ENCODE measurements at places on chromosomes 7 and 10.

DNA sequence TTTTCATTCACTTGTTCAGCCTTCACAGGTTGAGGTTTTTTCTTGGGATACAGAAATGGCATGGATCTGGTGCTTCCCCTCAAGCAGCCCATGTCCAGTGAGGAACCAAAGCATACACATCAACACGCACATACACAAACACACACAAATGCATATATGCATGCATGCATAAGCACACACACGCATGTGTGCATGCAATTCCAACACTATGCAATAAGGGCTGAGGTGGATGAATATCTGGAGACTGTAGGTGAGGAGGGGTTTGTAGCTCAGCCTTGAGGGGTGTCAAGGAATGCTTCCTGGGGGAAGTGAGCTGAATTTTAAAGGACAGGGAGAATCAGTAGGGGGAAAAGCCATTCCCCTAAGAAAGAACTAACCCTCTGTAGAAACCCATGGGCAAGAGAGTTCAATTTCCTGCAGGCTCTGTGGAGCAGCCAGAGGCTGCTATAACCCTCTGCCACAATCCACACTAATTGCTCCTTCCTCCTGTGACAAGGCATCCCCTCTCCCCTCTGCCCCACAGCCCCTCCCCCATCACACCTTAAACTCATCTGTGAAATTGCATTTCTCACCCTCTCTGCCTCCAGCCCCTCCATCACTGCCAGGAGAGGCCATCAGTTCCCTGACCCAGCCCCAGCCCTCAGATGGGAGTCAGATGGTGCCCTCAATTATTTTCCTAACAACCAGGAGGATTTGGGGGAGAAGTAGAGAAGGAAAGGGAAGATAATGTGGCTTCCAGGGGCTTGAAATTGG lies 316.4 kb downstream of the RPS24 start:
- DNase-seq: no peak

- DNase-seq: no peak
Observed at GRCh38 chr10:132227851-132228390, 41.2 kb downstream of the DPYSL4 start.

GRCh38 chr10:122462533-122463465 lies 1.4 kb downstream of the HTRA1 start:
- DNase-seq: no peak

- DNase-seq: no peak
Observed at GRCh38 chr10:78727251-78727650, 341.5 kb upstream of the ZMIZ1 start.

- DNase-seq: no peak
Observed at GRCh38 chr10:87767253-87767652, 50.8 kb downstream of the ATAD1 start.

GRCh38 chr10:31099664-31100063 lies 68.0 kb upstream of the ZNF438 start:
- DNase-seq: no peak

- no peak for DNase-seq
Observed at GRCh38 chr7:21413502-21413901, 14.4 kb upstream of the SP4 start.

DNA sequence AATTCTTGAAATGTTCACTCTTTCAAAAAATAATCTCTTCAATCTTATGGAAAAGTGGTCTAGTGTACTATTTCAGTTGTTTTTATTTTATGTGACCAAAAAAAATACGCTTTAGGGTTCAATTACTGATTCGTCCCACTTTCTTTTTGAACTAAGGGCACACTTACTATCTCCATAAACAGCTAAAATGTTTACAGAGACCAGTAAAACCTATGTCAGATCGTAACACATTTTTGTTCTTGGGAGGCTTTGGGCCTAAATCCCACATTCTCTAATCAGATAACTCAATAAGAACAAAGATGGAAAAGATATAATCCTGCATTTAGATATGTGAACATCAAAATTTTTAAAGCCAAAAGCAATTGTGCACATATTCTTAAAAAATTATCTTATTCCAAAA lies 29.8 kb upstream of the EPC1 start:
- DNase-seq: no peak

DNA sequence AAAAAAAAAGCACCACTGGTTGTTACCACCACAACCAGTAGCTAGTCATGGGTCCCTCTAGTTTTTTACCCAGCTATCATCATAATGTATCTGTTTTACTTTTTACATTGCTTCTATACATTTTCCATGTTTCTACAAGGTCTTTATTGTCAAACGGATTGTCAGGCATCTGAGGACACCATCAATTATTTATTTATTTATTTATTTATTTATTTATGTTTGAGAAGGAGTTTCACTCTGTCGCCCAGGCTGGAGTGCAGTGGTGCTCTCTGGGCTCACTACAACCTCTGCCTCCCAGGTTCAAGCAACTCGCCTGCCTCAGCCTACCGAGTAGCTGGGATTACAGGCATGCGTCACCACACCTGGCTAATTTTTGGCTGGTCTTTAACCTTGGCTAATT lies 29.0 kb upstream of the HNRNPH3 start:
- no peak for DNase-seq

DNA sequence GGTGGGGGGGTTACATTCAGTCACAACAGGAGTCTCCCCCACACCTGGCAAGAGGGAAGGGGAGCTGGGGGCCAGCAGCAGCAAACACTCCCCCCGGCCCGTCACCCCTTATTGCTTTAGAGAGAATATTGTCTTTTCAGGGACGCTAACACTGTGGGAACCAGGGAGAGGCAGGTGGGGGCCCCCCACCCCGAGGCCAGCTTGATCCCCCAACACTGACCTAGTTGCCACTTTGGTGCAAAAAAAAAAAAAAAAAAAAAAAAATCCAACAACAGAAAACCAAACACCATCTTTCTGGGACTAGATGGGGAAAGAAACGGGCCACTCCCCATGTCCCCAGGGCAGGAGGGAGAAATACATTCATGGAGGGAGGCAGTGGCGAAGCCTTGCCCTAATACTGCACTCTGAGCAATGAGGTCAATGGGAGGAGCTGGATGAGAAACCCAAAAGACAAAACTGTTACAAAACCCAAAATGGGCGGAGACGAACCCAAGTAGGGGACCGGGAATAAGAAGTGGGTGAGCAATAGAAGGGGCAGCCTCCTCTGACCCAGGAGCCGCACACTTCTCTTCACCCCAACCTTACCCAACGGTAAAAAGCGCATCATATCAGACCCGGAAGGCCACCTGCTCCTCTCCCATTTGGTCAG lies 6.5 kb downstream of the GNB2 start:
- no peak for DNase-seq

GRCh38 chr10:117746541-117747448 lies 204.2 kb downstream of the EMX2 start:
- DNase-seq: no peak

DNA sequence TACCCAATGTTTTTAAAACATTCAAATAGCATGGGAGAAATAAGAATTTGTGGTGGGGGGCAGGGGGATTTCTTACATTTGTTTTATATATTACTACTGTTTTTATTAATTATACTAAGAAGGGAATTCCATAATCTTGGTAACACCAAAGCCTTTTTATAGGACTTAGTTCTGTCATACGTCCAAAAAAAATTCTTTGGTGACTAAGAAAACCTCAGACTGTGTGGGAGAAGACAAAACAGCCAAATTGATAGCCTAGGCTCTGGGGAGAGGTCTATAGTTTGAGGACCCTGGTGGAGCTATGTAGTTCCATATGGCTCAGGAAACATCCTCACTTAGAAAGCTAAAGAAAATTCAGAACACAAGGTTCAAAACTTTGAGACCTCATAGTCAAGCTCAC lies 23.4 kb downstream of the ACSM6 start:
- DNase-seq: no peak

- no peak for DNase-seq
Observed at GRCh38 chr7:35549781-35550180, 145.2 kb downstream of the HERPUD2 start.

GRCh38 chr10:89236226-89236797 lies 15.3 kb downstream of the LIPA start:
- DNase-seq: no peak

DNA sequence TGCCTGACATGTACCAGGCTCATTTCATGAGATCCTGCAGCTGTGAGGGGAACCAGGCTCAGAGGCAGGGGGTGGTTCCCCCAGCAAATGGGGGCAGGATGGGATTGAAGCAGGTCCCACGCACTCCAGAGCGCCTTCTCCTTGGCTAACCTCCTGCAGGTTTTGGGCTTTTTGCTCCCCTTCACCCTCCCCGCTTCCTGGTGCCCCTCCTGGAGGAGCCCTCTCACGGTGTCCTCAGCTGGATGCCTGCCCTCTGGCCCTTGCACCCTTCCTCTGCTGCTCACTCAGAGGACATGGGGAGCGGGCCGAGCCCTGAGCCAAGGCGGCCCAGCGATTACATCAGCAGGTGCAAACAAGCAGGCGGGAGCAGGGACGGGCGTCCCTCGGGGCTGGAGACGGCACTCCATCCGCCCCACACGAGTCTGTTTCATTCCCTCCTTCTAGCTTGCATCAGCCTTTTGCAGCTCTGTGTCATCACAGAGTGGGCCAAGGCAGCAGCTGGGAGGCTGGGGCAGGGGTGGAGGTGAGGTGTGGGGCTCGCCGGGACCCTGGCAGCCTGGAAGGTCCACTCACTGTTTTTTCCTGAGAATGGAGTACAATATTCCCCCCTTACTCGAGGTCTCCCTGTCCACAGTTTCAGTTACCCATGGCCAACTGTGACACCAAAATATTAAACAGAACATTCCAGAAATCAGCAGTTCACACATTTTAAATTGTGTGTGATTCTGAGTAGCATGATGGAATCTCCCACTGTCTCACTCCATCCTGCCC lies 52.7 kb upstream of the SLC29A3 start:
- no peak for DNase-seq

All from stimulated activated CD8-positive, alpha-beta memory T cell treated with anti-CD3 and anti-CD28 coated beads, Interleukin-2, amount 100 ng/mL, for 1 hour (primary cell).